ENCODE measurements at places on chromosomes 7 and 10. TPM values are rescaled to one million over a fixed set of nuclear protein-coding genes. Genes with fewer than 3 reads are reported as not detected.

The PTN gene
- 91.1 TPM for total RNA-seq

The CCL26 gene
- 1.5 TPM for total RNA-seq

The EBLN1 gene
- total RNA-seq = not detected

The ACSL5 gene
- total RNA-seq = 38.8 TPM

Measured in urinary bladder (tissue), 4 donors.